ENCODE measurements at places on chromosomes 1 and 21.

GRCh38 chr1:215932558-215932957 lies 365.5 kb downstream of the KCTD3 start:
- no peaks in the 10 kb centered on the region for H3K27me3 ChIP-seq
- no peak overlapping the region for H3K27ac ChIP-seq
- no peaks in the 10 kb centered on the region for H3K36me3 ChIP-seq
- no peaks in the 10 kb centered on the region for H3K4me1 ChIP-seq
- no peak overlapping the region for H3K4me3 ChIP-seq

- H3K36me3 ChIP-seq, result no peaks in the 10 kb centered on the region
- H3K4me1 ChIP-seq, result no peaks in the 10 kb centered on the region
- no peak overlapping the region for H3K27ac ChIP-seq
- H3K27me3 ChIP-seq, result peaks cover 12% of the 10 kb centered on the region
Measured at GRCh38 chr1:84581648-84582047, 7.4 kb upstream of the CTBS start.

GRCh38 chr1:153922076-153922971 lies 448 bp downstream of the GATAD2B start:
- peak overlapping the region; percentile 98 for H3K4me3 ChIP-seq
- H3K36me3 ChIP-seq, result peaks cover 9% of the 10 kb centered on the region
- DNase-seq, result no peak
- peak overlapping the region; percentile 96 for H3K27ac ChIP-seq
- H3K4me1 ChIP-seq, result peaks cover 54% of the 10 kb centered on the region

DNA sequence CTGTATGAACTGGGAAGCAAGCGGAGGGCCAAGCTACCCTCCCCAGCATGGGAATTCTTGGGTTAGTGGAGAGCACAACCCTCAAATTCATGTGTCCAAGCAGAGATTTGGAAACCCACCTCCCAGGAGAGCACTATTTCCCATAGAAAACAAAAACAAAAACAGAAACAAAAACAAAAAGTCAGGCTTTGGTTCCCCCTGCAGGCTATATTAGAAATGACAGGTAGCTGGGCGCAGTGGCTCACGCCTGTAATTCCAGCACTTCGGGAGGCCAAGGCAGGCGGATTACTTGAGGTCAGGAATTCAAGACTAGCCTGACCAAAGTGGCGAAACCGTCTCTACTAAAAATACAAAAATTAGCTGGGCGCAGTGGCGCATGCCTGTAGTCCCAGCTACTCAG lies 10.8 kb downstream of the MINDY1 start:
- H3K36me3 ChIP-seq, result peaks cover under 1% of the 10 kb centered on the region
- H3K4me3 ChIP-seq, result peak overlapping the region; percentile 40
- no peak overlapping the region for H3K27ac ChIP-seq

GRCh38 chr1:244702620-244703019 lies 49.7 kb downstream of the DESI2 start:
- no peak overlapping the region for H3K4me3 ChIP-seq
- peaks cover 14% of the 10 kb centered on the region for H3K36me3 ChIP-seq
- H3K4me1 ChIP-seq, result no peaks in the 10 kb centered on the region
- no peak for DNase-seq

GRCh38 chr1:150093805-150094204 lies 26.2 kb downstream of the VPS45 start:
- no peaks in the 10 kb centered on the region for H3K27me3 ChIP-seq
- peaks cover 4% of the 10 kb centered on the region for H3K4me1 ChIP-seq
- H3K4me3 ChIP-seq, result no peak overlapping the region
- H3K27ac ChIP-seq, result no peak overlapping the region
- no peak for DNase-seq
- peaks cover 3% of the 10 kb centered on the region for H3K36me3 ChIP-seq

- H3K27ac ChIP-seq, result peak overlapping the region; percentile 15
- no peak for DNase-seq
- H3K36me3 ChIP-seq, result no peaks in the 10 kb centered on the region
- no peak overlapping the region for H3K4me3 ChIP-seq
- H3K27me3 ChIP-seq, result no peaks in the 10 kb centered on the region
Measured at GRCh38 chr1:151815716-151816327, 10.6 kb upstream of the LINGO4 start.

GRCh38 chr1:116008656-116009390 lies 32.5 kb downstream of the SLC22A15 start:
- no peaks in the 10 kb centered on the region for H3K27me3 ChIP-seq
- no peak for DNase-seq
- H3K4me1 ChIP-seq, result peaks cover 16% of the 10 kb centered on the region
- H3K4me3 ChIP-seq, result no peak overlapping the region

DNA sequence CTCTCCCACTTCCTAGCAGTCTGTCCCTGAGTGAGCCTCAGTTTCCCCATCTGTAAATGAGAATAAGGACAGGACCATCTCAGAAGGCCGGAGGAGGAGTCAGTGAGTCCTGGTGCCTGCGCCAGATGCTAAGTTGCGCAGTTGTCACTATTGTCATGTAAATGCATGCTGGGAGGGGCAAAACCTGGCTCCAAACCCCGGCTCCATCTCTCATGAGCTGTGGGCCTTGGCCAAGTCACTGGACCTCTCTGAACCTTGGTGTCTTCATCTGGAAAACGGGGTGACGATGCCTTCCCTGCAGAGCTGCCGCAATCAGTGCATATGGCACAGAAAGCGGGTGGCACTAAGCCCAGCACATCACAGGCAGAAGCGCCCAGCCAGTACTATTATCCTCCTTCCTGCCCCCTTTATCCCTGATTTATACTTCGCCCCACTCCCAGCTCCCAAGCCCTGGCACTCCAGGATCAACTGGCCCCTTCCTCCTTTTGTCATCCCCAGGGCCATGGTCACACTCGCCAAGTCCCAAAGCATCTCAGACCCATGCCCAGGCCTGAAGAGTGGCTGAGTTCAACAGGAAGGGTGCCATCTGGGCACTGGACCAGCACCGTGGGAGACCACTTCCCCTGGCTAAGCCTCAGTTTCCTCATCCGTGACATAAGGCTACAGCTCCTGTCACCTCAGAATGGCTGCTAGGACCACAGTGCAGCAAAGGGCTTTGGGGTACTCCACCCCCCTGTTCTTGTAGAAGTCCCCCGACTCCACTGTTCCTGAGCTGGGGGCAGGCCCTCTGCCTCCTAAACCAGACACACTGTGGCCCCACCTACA lies 4.3 kb upstream of the PLEKHG5 start:
- H3K27ac ChIP-seq, result no peak overlapping the region
- DNase-seq, result no peak
- no peaks in the 10 kb centered on the region for H3K27me3 ChIP-seq
- no peaks in the 10 kb centered on the region for H3K36me3 ChIP-seq
- peaks cover 15% of the 10 kb centered on the region for H3K4me1 ChIP-seq
- peak overlapping the region; percentile 53 for H3K4me3 ChIP-seq

DNA sequence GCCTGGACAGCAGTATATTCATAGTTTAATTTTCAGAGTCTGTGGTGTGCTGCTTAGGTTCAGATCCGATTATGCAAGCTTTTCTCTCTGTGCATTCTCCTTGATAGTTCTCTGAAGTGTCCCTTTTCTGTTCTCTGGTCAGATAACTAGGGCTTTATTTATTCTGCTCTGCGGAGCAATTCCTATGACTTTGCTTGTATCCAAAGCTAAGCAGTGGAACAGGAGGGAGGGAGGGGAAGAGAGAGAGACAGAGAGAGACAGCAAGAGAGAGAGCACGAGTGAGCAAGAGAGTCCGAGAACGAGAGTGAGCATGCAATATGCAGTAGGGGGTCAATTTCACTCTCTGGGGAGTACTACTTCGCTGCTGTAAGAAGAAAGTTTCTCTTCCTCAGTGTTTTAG lies 113.3 kb downstream of the XPR1 start:
- H3K4me3 ChIP-seq, result no peak overlapping the region
- no peaks in the 10 kb centered on the region for H3K27me3 ChIP-seq
- H3K27ac ChIP-seq, result no peak overlapping the region

DNA sequence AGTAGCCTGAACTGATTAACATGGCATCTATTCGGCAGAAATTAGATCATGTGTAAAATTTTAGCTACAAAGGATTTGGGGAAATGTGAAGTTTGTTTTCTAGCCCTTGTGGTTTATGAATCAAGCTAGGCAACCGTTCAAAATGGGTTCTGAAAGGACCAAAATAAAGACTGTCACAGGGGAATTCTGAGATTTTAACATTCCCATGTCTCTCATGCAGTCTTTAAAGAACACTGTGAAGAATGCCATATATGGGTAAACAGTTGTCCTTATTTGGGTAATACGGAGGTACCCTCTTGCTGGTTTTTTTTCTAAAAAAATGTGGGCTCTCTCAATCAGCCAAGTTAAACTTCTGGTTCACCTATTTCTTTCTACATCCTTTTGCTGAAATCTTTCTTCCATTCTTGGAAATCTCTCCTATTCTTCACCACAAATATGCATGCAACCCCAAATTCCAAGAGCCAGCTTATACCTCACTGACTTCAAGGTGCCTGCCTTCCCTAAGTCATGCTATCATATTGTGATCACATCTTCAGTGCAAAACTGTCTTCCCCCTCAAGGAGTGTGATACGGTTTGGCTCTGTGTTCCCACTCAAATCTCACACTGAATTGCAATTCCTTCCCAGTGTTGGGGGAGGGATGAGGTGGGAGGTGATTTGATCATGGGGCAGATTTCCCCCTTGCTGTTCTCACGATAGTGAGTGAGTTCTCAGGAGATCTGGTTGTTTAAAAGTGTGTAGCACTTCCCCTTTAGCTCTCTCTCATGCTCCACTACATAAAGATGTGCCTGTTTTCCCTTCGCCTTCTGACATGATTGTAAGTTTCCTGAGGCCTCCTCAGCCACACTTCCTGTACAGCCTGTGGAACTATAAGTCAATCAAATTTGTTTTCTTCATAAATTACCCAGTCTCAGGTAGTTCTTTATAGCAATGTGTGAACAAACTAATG lies 308.7 kb downstream of the TTLL7 start:
- H3K27ac ChIP-seq, result no peak overlapping the region
- H3K36me3 ChIP-seq, result peaks cover 7% of the 10 kb centered on the region
- H3K4me1 ChIP-seq, result peaks cover 37% of the 10 kb centered on the region
- DNase-seq, result no peak
- no peak overlapping the region for H3K4me3 ChIP-seq

DNA sequence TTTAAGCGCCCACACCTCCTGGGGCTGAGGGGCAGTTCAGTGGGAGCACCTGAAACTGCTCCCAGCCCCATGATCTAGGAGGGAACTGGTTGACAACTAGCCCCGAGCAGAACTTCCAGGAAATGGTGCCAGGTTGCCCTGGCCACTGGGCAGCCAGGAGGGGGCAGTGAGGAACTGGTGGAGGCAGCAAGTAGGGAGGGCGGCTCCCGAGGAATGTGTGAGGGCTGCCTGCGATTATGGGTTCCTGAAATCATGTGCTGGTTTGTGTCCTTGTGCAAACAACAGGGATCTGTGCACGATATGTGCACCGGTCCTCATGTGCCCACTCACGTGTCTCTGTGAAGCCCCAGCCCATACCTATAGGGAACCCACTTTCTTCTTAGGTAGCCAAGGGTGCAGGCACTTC lies 9.9 kb downstream of the GPR3 start:
- peak overlapping the region; percentile 63 for H3K27ac ChIP-seq
- H3K4me3 ChIP-seq, result no peak overlapping the region
- H3K27me3 ChIP-seq, result no peaks in the 10 kb centered on the region
- no peak for DNase-seq
- H3K36me3 ChIP-seq, result peaks cover 1% of the 10 kb centered on the region

DNA sequence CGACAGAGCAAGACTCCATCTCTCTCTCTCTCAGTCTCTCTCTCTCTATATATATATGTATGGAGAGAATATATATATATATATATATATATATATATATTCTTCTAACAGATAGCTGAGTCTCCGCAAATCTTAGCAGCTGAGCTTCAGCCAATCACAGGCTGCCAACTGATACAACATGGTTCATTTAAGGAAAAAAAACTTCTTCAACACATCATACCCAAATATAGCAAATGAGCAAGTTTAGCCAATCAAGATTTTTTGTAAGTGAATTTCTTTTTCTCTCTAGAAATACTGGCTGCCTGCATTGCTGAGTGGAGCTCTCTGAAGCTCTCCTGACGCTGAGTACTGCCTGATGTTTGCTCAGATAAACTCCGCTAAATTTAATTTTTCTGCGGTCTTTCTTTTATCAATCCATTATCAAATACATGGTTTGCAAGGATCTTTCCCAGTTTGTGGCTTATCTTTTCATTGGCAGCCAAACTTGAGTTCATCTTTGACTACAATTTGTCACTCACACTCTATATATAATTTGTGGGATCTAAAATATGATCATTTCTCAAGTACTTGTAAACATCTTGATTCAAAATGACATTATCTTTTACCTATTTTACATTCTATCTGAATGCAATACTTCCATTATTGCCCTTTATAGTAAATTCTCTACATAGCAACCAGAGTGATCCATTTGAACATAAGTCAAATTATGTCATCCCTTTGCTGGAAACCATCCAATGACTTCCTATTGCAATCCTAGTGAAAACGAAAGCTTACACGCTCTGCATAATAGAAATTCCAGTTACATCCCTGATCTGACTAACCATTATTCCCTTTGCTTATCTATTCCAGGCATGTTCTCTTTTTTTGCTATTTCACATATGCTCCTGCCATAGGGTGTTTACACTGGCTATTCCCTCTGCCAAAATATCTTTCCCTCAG lies 2131.7 kb downstream of the MRPL39 start:
- H3K27me3 ChIP-seq, result no peaks in the 10 kb centered on the region
- DNase-seq, result no peak
- no peaks in the 10 kb centered on the region for H3K4me1 ChIP-seq
- no peak overlapping the region for H3K27ac ChIP-seq
- no peaks in the 10 kb centered on the region for H3K36me3 ChIP-seq

- no peak for DNase-seq
- H3K4me1 ChIP-seq, result peaks cover 23% of the 10 kb centered on the region
Measured at GRCh38 chr1:246482805-246483568, 24.1 kb downstream of the SMYD3 start.

- peaks cover 33% of the 10 kb centered on the region for H3K4me1 ChIP-seq
- no peak for DNase-seq
- peak overlapping the region; percentile 60 for H3K27ac ChIP-seq
- peaks cover 10% of the 10 kb centered on the region for H3K36me3 ChIP-seq
- H3K4me3 ChIP-seq, result no peak overlapping the region
Measured at GRCh38 chr1:205604825-205605505, 26.8 kb downstream of the ELK4 start.

DNA sequence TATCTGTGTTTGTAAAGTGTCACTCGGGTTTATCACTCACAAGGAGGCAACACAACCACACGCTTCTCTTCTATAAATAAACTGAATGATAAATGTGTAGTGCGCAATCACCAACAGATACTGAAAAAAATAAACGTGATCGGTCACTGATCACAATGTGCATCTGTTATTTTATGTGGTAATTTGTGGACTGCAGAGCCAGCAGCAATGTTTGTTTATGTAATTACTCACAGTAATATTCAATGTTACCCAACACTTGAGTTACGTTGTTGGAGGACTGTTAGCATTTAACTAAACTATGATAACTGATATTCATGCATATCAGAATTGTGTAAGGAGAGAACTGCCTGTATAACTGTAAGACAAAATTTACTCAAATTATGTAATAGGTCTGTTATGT lies 129.6 kb downstream of the USH2A start:
- peaks cover 1% of the 10 kb centered on the region for H3K36me3 ChIP-seq
- H3K27ac ChIP-seq, result no peak overlapping the region
- H3K4me3 ChIP-seq, result no peak overlapping the region
- H3K27me3 ChIP-seq, result no peaks in the 10 kb centered on the region
- no peaks in the 10 kb centered on the region for H3K4me1 ChIP-seq

Measured in activated T-cell treated with anti-CD3 and anti-CD28 coated beads, Interleukin-2, amount 50 U/mL, for 72 hours (primary cell).